Sciatic nerve (tissue), 2 donors: ENCODE measurements at places on chromosomes 16 and 17. TPM values are rescaled to one million over a fixed set of nuclear protein-coding genes. Genes with fewer than 3 reads are reported as not detected.

DNA sequence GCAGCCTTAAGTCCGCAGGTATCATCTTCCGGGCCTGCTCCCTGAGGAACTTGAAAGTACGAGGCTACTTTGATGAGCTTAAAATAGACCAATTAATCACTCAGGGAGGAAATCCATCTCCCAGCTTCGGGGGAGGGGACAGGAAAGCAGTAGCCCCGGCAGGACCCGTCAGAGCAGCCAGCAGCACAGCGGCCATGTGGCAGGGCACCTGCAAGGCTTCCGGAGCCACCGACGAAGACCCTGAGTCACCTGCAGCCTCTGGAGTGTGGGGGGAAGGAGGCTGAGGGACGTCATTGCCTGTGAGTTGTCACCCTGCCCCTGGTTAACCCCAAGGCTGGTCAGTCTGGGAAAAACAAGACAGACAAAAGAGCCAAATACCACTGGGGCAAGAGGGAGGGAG is 4.4 kb upstream of the CYB561 start:
- no peak for DNase-seq

KRTAP1-1 gene
- total RNA-seq: not detected

DNA sequence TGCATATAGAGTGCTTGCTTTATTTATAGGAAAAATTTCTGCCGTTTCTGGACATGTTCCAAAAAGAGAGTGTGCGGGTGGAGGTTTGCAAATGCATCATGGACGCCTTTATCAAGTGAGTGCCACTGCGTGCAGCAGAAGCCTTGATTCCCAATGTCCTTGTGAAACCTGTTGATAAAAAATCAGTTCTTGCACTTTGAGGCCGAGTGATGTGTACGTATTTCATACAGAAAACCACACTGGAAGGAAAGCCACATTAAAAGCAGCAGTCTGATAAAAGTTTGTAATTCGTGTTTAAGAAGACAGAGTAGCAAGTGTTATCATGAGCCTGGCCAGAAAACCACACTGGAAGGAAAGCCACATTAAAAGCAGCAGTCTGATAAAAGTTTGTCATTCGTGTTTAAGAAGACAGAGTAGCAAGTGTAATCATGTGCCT is 78.0 kb downstream of the KNOP1 start:
- no peak for DNase-seq

DNA sequence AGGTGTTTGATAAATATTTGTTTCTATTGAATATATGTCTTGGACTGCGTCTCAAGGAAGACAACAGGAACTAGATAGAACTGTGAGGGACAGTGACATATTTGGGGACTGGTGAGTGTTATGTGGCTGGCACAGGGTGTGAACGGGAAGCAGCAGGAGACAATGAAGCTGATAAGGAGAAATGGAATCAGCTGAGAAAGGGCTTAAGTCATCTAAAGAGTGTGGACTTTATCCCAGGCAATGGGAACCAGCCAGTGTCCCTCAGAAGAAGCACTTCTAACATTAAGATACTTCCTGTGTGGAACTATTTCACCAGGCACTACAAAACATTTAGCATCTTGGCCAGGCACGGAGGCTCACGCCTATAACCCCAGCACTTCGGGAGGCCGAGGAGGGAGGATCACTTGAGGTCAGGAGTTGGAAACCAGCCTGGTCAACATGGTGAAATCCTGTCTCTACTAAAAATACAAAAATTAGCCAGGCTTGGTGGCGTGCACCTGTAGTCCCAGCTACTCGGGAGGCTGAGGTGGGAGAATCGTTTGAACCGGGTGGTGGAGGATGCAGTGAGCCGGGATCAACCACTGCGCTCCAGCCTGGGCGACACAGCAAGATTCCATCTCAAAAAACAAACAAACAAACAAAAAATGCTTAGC is 41.2 kb downstream of the ARHGAP17 start:
- no peak for DNase-seq

DNA sequence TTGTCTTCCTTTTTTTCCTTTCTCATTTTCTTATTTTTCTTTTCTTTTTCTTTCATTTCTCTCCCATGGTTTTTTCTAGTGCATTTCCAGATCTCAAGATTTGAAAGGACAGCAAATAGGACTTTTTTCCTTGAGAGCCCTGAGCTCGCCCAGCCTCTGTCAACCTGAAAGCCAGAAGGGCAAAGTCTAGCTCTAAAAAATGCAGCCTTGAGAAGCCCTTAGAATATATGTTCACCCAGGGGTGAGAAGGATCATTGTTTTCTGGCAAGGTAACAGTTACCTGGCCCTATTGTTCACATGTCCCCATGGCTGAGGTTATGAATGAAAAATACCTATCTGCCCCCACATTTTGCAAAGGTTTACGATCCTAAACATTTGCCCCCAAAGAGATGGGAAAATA is 218.4 kb downstream of the IRX3 start:
- DNase-seq: no peak

GRCh38 chr16:47299587-47299986 is 155.8 kb upstream of the NETO2 start:
- DNase-seq: no peak

GRCh38 chr17:67076290-67076689 is 31.9 kb downstream of the CACNG1 start:
- DNase-seq: no peak

GRCh38 chr16:68776821-68777485 is 39.9 kb downstream of the CDH1 start:
- no peak for DNase-seq

GRCh38 chr16:67608364-67608763 is 36.6 kb upstream of the CARMIL2 start:
- DNase-seq: no peak

ALG1 gene
- 15.8 TPM for total RNA-seq

DNA sequence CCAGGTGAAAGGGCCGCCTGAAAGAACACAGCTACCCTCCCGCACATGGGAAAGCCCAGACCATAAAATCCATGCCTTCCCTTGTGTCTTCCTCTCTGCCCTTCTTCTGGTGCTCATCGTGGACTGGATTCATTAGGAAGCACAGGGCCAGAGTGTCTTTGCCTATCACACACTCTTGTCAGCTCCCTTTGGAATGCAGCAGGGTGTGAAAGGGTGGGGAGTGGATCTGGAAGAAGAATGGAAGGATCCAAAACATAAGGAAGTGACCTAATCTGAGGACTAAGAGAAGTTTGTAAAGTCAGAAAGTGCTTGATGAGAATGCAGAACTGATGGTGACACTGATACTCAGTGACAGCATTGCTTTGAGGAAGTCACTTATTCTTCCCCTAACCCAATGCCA is 1147.3 kb upstream of the GOT2 start:
- DNase-seq: no peak

GRCh38 chr16:30893417-30893743 is 497 bp downstream of the BCL7C start:
- peak; percentile 71 for DNase-seq

- DNase-seq: no peak
Observed at GRCh38 chr17:28986714-28987655, 18.8 kb downstream of the SEZ6 start.

DNA sequence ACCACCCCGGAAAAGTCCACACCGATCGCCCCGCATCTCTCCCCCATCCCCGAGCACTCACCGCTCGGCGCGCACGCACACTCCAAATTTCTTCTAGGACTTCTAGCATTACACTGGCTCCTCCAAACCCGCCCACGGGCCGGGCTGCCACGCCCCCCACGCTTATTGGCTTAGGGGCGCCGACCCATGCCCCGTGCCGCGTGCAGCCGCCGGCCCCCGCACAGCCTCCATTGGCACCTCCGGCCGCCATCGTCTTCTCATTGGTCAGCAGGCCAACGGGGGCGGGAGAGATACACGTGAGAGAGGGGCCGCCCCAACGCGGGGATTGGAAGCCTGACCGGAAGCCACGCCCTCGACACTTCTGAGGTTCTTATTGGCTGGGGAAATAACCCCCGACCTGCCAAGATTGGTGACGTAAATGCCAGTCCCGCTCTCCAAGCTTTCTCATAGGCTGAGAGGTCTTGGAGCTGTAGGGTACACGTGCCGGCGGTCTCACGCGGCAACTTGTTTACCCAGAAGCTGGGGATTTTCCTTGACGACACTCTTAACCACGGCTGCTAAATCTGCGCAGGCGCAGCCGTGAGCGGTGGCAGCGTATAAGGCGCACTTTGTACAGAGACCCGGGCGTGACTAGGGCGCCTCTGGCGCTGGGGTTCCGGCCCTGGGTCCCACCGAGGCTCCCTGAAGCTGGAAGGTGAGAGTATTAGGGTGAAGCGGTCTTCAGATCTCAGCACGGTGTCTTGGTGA is 4.2 kb upstream of the PER1 start:
- peak; percentile 100 for DNase-seq

AIPL1 gene
- total RNA-seq: not detected

DNA sequence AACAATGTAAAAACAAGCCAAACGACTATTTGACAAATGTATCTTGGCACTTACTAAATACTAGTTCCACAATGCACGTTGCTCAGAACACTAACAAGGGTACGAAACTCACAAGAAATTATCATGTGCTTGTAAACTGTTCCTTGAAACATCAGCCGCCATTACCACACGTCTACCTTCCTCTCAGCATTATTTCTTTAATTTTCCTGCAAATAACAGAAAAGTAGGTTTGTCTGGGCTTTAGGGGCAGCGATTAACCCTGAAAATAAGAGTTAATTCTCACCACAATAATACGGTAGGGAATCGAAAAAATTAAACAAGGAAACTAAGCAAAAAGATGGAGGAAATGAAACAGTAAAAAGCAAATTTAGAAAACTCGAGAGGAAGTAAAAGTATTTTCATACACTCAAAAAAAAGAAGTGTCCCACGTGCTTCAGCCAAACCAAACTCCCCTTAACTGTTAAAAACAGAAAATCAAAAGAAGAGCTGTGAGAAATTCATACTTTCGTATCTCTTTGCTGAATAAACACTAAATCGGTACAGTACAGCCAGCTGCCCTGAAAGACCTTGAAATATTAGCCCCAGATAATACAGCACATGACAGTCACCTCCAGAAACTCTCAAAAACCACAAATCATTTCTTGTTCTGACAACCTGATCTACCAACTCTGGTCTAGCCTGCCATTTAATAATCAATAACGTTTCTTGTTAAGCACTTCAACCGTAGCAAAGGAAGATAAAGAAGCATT is 1.2 kb downstream of the ARHGAP17 start:
- DNase-seq: peak; percentile 14

DNA sequence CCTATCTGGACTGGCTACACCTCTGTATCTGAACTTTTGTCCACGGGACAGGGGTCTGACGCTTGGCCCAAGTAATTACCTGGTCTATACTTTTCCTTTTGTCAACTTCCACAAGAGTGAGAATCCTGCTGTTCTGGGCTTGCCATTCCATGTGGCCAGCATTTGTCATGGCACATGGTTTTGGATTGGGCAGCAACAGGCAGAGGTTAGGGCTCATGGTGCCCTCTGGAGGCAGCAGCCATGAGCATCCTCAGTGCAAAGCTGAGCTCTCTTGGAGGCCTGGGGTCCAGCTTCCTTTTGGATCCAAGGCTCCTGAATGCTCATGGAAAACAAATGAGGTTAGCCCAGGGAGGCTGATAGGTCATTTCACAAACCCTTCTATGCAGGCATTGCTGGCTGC is 7.5 kb upstream of the EDC4 start:
- no peak for DNase-seq

SRL gene
- 1.9 TPM for total RNA-seq

DNA sequence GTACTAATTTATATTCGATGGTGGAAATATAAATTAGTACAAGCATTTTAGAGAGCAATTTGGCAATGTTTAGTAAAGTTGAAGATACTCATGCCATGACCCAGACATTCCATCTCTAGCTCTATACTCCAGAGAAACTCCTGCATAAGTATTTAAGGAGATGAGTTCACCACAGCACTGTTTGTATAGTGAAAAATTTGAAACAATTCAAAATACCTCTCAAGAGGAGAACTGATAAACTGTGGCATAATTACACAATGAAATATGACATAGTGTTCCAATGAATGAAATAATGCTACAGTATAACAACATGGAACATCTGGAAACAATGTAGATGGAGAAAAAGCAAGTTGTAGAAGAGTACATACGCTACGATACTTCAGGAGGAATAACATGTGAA is 48.6 kb upstream of the IRX3 start:
- no peak for DNase-seq

DNA sequence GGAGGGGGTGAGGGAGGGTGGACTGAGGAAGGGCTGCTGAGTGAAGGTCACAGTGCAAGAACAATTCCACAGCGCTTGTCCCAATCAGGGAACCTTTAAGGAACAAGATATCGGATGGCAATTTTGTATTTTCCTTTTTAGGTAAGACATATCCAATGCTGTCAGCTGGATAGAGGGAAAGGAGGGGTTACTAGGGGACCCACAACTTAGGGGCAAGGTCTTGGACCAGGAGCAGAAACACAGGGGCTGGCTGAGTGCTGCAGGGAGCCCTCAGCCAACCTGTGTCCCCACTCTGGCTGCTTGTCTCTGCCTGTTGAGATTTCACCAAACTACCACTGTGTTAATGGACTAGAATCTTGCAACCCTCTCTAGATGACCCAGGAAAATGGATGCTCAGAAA is 47.6 kb downstream of the AKAP1 start:
- DNase-seq: no peak

NFATC2IP gene
- total RNA-seq: 34.5 TPM

- DNase-seq: no peak
Observed at GRCh38 chr17:47654991-47655390, 5.3 kb downstream of the KPNB1 start.

GRCh38 chr16:57000271-57001025 is 11.1 kb downstream of the NLRC5 start:
- DNase-seq: peak; percentile 60

DNA sequence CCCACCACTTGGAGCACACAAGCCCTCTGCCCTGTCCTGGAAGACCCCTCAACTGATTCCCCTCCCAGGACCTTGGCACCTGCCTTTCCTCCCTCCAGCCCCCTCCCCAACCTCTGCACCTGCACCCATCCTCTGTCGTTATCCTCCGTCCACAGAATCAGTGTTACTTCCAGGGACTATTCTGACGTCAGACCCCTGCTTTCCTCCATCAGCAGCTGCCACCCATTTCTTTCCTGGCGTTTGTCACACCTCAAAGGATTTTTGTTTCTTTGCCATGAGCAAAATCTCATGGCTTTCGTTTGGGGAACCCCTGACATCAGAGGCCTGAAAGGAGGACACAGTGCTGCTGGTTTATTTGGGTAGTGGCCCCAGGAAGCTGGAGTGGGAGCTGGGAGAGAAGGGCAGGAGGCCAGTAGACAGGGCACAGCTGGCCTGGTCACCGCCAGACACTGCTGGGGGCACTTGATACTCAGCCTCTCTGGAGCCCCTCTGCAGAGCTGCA is 68.4 kb downstream of the SOCS1 start:
- DNase-seq: no peak

GRAP gene
- 6.2 TPM for total RNA-seq

HAGHL gene
- total RNA-seq: 6.5 TPM

- DNase-seq: no peak
Observed at GRCh38 chr17:77386502-77387192, 245.9 kb downstream of the SEC14L1 start.

HBA1 gene
- 11,060 TPM for total RNA-seq

IKZF3 gene
- total RNA-seq: 2.6 TPM

MRTFB gene
- total RNA-seq: 72.0 TPM

DNA sequence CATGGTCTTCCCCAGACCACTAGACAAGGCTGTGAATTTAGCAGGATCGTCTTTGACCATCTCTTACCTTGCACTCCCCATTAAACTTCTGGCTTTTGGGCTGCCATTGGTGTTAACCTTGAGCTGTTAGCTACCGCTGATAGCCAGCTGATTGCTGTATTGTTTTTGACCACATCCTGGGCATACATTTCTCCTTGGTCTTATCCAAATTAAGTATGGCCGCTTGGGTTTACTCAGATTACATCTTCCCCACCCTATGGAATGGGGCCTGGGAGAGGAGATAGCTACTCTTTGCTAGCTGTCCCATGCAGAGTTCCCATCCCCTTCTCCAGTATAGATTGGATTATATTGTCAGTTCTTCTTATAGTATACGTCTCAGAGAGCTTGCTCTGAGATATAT is 270.4 kb upstream of the ELAC2 start:
- DNase-seq: no peak
